Frontal cortex (tissue), 4 donors: ENCODE measurements at places on chromosomes 5 and 9.

- DNase-seq, result no peak
Measured at GRCh38 chr5:103094737-103095136, 25.2 kb downstream of the GIN1 start.

DNA sequence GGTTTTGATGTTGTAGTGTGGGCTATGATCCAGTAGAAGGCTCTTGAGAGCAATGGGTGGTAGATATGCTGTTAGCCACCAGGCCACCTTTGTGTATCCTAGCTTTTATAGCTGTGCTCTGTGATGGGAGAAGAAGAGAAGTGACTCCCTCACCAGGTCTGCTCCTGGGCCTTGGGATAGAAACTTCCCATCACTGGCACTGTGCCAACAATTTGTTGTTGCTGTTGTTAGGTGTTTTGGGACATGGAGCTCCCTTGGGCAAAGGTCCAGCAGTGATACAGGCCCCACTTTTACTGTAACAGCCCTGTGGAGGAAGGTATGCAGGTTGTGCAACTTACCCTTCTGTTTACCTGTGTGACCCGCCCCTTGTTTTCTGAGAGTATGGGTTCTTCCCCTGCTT, 570.9 kb upstream of the GRIN3A start:
- DNase-seq, result no peak

- DNase-seq, result no peak
Measured at GRCh38 chr5:123515904-123516303, 3.9 kb downstream of the CSNK1G3 start.

DNA sequence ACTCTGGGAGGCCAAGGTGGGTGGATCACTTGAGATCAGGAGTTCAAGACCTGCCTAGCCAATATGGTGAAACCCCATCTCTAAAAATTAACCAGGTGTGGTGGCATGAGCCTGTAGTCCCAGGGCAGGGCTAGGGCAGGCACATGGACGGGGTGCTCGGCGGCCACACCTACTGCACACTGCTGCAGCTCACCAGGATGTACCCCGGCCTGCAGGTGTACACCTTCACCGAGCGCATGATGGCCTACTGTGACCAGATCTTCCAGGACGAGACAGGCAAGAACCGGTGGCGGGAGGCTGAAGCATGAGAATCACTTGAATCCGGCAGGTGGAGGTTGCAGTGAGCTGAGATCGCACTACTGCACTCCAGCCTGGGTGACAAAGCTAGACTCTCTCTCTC, 3.2 kb downstream of the ST6GALNAC4 start:
- DNase-seq, result no peak

DNA sequence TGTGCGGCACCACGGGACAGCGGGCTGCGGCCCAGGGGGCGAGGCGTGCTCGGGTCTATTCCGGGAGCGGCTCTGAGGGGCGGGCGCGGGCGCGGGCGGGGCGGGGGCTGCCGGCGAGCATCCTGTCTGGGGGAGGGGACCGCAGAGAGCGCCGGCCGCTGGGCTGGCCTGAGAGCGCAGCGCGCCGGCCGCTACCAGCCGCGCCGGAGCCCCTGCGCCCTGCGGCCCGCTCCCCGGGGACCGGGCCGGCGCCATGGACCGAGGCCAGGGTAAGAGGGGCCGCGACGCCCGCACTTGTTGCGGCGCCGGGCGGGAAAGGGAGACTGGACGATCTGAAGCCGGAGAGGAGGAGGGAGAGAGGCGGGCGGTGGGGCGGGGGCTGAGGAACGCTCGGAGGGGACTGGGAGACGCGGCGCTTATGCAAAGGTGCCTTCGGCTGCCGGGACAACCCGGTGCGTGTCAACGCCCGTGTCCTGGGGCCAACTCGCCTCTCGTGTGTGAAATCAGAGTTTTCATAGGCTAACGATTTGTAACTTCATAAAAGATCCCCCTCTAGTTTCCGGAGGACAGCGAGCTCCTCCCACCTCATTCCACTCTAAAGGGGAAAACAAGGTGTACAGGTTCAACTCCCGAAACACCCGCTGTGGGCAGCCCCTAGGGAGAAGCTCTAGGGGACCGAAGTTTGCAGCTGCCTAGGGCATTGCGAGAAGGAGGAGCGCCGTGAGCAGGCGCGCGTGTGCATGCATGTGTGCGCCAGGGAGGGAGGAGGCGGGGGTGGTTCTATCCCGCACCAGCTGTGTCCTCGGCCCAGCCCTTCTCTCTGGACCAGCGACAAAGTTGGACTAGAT, at the start of gene AFAP1L1:
Gene AFAP1L1 (plus strand): TSS at position 144 of the 848 bp plus-strand sequence. CDS start 110 bp downstream, at position 254.
- peak; percentile 57 for DNase-seq

GRCh38 chr9:82363198-82363597, 374.6 kb downstream of the SPATA31D1 start:
- no peak for DNase-seq

GRCh38 chr9:85061969-85062368, 392.4 kb downstream of the NTRK2 start:
- DNase-seq, result no peak

- DNase-seq, result no peak
Measured at GRCh38 chr5:33170411-33170810, 270.4 kb upstream of the TARS1 start.

GRCh38 chr9:81534138-81534875, 155.0 kb downstream of the TLE1 start:
- DNase-seq, result no peak

- DNase-seq, result no peak
Measured at GRCh38 chr9:86350006-86350760, 4.0 kb downstream of the TUT7 start.

- DNase-seq, result no peak
Measured at GRCh38 chr5:143796125-143796524, 15.8 kb upstream of the HMHB1 start.

DNA sequence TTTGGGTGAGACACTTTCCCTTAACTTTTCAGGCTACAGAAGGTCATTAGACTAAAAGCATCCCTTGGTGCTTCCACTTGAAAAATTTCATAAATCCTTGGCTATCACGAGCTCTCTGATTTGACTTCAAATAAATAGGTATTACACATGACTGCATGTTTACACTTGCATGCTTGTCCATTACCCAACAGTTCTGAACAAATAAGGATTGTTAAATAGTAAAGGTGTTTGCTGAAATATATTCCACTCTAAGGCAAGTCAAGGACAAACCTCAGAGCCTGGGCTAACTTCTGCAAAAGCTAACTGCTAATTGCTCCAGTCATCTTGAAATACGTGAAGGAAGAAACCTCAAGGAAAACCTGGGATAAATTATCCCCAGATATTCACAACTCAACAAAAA, 14.5 kb downstream of the FBXW2 start:
- no peak for DNase-seq

- DNase-seq, result no peak
Measured at GRCh38 chr9:136317695-136318094, 9.6 kb upstream of the GPSM1 start.

GRCh38 chr9:18887546-18887945, 145.5 kb downstream of the SAXO1 start:
- DNase-seq, result no peak

- no peak for DNase-seq
Measured at GRCh38 chr5:14261856-14262611, 118.9 kb downstream of the TRIO start.

GRCh38 chr9:115369322-115369957, 251.5 kb upstream of the TNC start:
- no peak for DNase-seq

- DNase-seq, result no peak
Measured at GRCh38 chr5:66818935-66819328, 222.7 kb downstream of the MAST4 start.

GRCh38 chr5:35665096-35665495, 47.4 kb downstream of the SPEF2 start:
- DNase-seq, result no peak

GRCh38 chr5:151643388-151643787, 43.3 kb downstream of the SPARC start:
- no peak for DNase-seq

- no peak for DNase-seq
Measured at GRCh38 chr5:177995691-177996595, at the start of gene PROP1. Gene PROP1, minus strand, starts transcription at chr5:177996242. Its CDS starts 309 bp downstream, at chr5:177995933.

- DNase-seq, result no peak
Measured at GRCh38 chr5:116455061-116455460, 119.6 kb downstream of the SEMA6A start.

GRCh38 chr5:59542851-59543820, 350.4 kb downstream of the PDE4D start:
- no peak for DNase-seq

- no peak for DNase-seq
Measured at GRCh38 chr9:2919347-2919746, 75.5 kb upstream of the PUM3 start.

DNA sequence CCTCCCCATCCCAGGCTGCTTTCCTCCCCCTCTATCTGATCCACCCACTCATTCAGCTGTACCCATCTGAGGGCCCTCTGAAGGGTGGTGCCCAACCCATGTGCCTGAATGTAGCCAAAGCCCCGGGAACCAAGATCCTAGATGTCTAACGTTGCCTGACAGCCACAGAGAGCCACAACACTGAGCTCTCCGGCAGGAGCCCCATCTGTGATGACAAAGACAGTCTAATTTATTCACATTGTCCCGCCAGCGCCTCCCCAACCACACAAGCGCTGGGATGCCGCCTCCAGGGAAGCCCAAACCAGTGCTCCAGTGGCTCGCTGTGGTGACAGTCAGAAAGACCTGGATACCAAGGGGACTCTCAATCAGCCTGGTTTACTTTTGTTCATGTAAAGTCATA, 8.4 kb downstream of the IGFBPL1 start:
- DNase-seq, result no peak
